ENCODE measurements at places on chromosomes 1 and 21. TPM values are rescaled to one million over a fixed set of nuclear protein-coding genes. Genes with fewer than 3 reads are reported as not detected.

The MEX3A gene
- polyA plus RNA-seq, result 23.0 TPM

The MEGF6 gene
- 9.7 TPM for polyA plus RNA-seq

The AGBL4 gene
- polyA plus RNA-seq, result 0.27 TPM

The NUF2 gene
- polyA plus RNA-seq, result 8.6 TPM

The OLFML2B gene
- 92.4 TPM for polyA plus RNA-seq

The ANXA9 gene
- 2.5 TPM for polyA plus RNA-seq

DNA sequence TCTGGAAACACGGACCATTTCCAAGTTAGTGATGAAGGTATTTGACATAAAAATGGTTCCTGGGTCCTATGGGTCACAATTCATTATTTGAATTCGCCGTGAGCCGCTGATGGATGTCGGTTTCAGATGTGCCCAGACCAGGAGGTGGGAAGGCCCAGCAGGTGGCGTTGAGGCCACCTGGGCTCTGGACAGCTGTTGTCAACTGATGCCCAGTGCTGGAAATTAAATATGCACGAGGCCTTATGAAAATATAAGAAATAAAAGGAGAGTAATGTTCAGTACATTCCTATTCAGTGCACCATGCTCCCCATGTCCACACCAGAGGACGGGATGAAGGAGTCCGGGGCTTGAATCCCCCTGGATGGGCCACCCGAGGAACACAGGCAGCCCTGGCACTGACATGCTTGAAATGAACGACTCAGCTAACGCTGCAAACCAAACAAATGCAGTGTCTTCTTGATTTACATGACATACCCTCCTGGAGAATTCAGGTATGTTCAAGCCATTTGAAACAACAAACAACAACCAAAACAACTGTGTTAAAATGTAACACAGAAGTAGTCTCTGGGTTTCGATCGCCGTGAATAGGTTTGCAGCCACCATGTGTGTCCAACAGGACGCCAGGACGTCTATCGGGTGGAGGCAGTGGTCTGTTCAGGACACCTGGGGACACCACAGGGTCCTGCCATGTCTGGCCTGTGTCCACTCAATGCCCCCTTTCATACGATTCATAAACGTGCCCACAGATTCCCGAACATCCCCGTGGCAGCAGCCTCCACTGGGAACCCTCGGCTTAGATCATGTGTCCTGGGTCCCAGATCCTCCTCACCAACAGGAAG lies 6.1 kb downstream of the TFF3 start:
- no peak for DNase-seq

GRCh38 chr1:242023805-242024204 lies 24.9 kb upstream of the MAP1LC3C start:
- no peak for DNase-seq

- DNase-seq, result no peak
Measured at GRCh38 chr1:157478030-157478429, 74.3 kb downstream of the FCRL5 start.

- DNase-seq, result no peak
Measured at GRCh38 chr1:55694310-55694801, 479.2 kb upstream of the USP24 start.

DNA sequence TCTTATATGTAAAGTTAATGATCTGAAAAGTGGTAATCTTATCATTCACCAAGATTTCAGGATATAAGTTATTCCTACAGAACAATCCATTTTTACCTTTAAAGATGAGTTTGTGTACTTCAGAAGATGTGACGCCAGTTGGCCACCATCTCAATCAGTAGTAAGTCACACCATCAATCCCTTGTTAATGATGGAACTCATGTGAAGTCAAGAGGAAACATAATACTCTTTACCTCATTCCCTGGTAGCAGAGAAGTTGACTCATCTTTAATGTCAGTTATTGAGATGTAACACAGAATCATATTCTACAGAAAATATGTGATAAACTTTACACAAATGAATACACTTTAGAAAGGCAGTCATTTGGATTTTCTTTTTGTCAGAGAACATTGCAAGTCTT lies 38.2 kb downstream of the MRPL39 start:
- no peak for DNase-seq

- DNase-seq, result no peak
Measured at GRCh38 chr1:241610056-241610815, 29.9 kb downstream of the CHML start.

- DNase-seq, result no peak
Measured at GRCh38 chr1:172977296-172978017, 73.3 kb downstream of the TNFSF18 start.

DNA sequence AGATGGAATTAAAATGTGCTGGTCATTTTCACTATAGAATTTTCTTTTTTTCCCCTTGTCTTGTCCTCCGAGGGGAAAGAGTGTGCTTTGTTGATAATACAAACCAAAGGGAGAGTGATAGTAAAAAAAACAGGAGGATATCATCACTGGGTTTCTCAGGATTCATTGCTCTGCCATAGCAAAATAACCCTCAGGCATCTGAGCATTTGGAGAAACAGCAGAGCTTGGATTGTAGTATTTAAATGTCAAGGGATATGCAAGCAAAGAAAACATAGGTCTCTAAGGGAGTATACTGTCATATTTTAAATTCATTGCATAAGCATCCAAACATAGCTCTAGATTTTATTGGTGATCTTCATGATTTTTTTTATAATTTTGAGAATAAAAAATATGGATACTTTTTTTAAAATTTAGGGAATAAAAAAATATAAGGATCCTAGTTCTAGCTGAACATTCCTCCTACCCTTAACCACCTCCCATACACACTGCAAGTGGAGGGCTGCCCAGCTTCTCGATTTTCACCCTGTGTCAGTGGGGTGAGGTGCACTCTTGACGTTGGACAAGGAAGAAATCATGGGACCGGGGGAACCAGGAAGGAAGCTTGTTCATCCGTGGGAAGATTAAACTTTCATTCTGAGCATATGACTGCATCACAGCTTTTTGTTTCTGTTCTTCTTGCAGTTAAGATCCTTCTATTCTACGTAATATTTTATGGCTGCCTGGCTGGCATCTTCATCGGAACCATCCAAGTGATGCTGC lies 4.4 kb downstream of the ATP1B1 start:
- DNase-seq, result peak; percentile 21

DNA sequence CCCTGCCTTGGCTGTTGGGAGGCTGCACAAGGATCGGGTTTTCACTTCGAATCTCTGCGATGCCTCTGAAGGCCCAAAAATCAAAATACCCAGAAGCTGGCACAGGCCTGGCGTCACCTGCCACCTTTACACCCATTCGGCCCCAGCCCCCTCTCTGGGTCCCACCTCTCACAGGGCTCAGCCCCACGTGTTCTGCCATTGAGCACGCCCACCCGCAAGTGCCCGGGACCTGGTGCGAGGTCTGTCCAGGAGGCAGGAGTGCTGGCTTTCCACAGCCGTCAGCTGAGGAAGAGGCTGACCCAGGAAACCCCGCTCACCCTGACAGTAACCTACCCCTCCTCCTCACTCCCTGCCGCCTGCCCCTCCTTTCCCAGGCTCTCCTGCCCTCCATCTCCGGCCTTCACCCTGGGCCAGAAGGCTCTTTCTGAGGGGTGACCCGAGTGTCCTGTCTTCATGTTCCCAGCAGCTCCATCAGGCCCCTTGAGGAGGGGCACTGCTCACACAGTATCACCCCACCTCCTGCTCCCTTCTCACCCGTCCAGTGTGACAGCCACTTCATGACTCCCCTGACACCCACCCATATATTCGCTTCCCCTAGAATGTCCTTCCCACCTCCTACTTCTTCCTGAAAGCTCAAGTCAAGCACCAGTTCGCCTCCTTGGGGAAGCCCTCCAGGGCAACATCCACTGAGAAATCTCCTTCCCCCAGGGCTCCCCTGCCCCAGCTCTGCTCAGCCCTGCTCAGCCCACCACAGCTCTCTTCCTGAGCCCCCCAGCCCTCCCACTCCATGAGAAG lies 13.5 kb downstream of the RCC2 start:
- no peak for DNase-seq

- DNase-seq, result no peak
Measured at GRCh38 chr1:113874012-113874879, 2.7 kb upstream of the PTPN22 start.

DNA sequence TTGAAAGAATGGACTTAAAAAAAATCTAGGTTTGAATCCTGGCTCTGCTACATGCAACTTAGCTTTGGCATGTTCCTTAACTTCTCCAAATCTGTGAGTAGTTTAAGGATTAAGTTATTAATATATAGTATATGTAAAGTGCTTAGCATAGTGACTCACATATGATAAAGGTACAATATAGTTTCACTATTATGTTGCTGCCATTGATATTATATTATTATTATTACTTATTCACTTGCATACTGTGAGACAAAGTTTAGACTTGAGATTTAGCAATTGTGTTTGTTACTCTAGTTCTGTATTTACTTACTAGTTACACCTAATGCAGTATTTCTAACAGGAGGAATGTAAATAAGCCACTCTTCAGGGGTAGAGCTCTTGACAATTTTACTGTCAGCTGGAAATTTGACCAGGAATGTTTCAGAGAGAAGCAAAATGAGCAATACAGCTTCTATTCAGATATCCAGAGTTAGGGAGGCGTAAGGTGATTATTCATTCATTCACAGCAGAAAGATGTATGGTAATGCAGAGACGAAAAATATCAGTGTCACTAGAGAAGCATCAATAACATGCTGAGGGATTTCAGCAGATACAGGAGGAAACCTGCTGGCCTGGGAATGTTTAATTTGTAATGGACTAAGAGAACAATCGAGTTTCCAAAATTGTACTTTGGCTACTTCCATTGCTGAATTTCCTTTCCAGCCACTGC lies 25.5 kb downstream of the RGS7 start:
- DNase-seq, result no peak

- peak; percentile 30 for DNase-seq
Measured at GRCh38 chr1:168582688-168583336, 6.4 kb downstream of the XCL1 start.

DNA sequence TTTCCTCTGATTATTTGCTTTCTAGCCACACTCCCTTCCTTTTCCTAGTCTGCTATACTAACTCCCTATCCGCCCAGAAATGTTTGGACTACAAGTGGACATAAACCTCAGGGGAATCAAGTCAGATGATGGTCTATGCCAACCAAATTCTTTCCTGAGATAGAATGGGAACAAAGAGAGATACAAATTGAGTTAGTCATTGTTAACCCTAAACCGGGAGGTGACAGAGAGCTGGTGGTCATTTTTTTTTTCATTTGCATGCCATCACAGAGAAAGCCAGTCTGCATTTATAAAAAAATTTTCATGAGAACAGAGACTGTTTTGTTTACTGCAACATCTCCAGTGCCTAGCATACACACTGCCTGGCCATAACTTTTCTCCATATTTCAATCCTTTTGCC lies 35.0 kb downstream of the MYSM1 start:
- DNase-seq, result no peak

DNA sequence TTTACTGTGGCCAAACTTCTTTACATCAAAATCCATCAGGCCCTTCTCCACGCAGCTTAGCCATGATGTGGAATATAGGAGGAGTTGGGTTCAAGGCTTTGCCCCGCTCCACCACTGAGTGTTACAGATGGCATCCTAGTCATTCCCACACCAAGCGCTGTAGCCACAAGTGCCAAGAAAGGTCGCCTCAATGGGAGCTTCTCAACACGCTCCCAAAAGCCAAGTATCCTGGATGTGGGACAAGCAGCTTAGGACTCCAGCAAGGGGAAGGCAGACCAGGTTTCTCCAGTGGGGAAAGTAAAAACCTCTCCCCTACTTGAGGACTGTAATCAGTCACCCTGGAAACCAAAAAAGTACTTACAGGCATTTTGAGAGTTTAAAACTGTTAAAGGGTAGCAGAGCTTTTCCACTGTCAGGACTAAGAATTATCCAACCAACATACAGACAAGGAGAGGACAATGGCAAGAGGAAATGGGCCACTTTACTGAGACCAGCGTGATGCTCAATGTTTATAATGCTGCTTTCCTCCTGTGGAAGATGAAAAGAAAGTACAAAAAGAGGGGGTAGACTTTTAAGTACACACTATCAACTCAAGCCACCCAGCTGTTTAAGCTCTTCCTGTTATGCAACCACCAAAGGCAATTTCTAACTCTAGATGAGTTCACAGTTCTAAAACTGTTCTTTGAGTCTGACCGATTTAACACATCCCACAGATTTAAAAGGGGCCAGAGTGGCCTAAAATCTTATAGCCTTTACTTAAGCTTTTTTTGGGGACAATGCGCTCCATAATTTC lies 120.7 kb upstream of the KRTAP19-8 start:
- DNase-seq, result no peak

DNA sequence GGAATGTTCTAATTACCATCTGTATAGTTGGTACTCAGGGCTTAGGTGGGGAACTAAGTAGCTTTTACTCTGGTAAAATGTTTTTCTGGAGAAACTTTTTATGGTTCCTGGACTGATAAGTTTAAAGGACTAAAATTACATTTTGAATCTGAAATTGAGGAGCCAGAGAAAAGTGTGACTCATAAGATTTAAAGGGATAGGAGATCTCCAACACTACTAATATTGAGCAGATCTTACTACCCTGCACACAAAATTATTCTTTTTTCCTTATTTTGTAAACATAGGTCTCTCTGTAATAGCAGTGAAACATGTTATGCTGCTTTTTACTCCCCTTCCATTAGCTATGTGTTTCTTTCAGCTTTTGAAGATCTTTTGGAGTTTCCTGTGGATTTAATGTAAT lies 32.5 kb downstream of the MTF2 start:
- no peak for DNase-seq

- no peak for DNase-seq
Measured at GRCh38 chr1:148160048-148160342, 7.9 kb upstream of the NBPF11 start.

- no peak for DNase-seq
Measured at GRCh38 chr1:3468236-3469103, 14.0 kb downstream of the ARHGEF16 start.

GRCh38 chr1:228463559-228464455 lies 23.4 kb upstream of the RNF187 start:
- no peak for DNase-seq

GRCh38 chr21:35649186-35649585 lies 411.1 kb downstream of the SETD4 start:
- peak; percentile 4 for DNase-seq

DNA sequence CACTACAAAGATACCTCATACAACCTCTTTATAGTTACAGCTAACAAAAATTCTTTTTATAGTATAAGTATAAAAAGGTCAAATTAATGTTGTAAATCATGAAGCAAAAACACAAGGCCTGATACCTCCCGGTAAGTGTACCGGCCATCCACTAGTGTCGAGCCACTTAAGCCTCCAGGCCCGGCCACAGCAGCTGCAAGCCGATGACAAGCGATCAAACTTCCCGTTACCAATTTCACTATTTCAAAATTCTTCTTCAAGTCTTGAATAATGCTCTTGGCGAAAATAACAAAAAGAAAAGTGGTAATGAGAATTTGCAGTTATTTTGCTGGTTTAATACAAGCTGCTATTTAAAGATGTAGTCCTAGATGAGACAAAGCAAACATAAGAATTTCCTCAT lies 67.6 kb downstream of the USP24 start:
- no peak for DNase-seq

- no peak for DNase-seq
Measured at GRCh38 chr1:91054780-91055481, 33.1 kb upstream of the ZNF644 start.

DNA sequence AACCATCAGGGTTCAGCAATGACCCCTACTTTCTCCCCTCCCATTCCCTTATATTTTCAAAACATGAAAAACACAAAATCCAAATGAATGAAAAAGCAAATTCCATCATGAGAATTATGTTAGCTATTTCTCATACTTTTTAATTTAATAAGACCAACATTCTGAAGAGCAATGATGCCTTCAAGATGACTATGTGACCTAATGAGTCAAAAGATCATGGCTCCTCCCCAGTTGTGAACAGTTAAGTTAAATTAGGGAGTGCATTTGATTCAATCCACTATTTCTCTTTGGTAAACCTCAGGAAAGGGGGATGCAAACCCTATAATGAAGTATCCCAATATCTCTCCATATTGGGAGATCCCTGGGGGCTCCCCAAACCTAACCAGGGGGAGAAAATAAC lies 36.5 kb downstream of the PUM1 start:
- DNase-seq, result no peak

GRCh38 chr1:7535934-7536878 lies 234.9 kb upstream of the VAMP3 start:
- DNase-seq, result no peak
